NCI-H2081 treated with DMSO at 0.1 percent for 48 hours (cell line): ENCODE measurements at places on chromosomes 1 and 21.

DNA sequence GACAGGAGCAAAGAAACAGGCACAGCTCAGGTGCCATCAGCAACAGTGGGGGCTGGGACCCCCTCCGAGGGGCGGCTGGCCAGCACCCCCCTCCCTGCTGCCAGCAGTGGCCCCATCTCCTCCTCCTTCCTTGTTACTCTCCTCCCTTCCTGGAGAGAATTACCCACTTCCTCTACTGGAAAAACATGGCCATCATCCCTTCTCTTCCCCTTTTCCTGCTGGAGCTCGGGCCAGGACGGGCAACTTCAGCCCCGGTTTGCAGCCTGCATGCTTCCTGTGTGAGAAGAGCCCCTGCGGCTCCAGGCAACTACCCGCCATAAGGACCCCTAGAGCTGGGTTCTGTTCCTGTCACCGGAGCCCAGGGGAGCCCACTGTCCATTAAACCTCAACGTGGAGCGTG lies 17.6 kb downstream of the MEGF6 start:
- DNase-seq = no peak

- DNase-seq = no peak
Observed at GRCh38 chr1:239274242-239274830, 112.0 kb upstream of the CHRM3 start.

GRCh38 chr1:183711741-183712361 lies 58.7 kb upstream of the APOBEC4 start:
- DNase-seq = no peak

DNA sequence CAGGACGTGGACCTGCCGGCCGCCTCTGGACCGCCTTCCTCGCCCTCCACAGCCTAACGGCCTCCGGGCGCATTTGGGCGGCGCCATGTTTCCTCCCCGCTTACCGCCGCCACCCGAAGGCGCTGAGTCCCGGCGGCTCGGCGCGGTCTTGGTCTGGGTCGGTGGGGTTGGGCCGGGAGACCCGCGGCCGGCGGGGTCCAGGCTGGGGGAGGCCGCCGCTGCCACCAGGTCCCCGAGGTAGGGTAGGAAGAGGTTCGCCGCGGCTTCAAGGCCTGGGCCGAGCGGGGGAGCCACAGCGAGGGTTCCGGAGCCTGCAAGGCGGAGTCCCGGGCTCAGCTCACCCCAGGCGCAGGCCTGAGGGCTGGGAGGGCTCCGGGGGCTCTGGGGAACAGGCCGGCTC lies 5.5 kb downstream of the OR2C3 start:
- no peak for DNase-seq

- no peak for DNase-seq
Observed at GRCh38 chr1:105137543-105138457, 1388.1 kb downstream of the AMY1C start.

- DNase-seq = no peak
Observed at GRCh38 chr1:199466961-199467360, 560.5 kb upstream of the NR5A2 start.

GRCh38 chr1:11328444-11328843 lies 55.4 kb downstream of the UBIAD1 start:
- DNase-seq = no peak

GRCh38 chr1:39732730-39733129 lies 6.0 kb upstream of the PPIE start:
- DNase-seq = no peak

GRCh38 chr1:47515164-47515789 lies 77.4 kb downstream of the FOXD2 start:
- DNase-seq = no peak

GRCh38 chr1:154595621-154596020 lies 12.4 kb downstream of the ADAR start:
- no peak for DNase-seq

DNA sequence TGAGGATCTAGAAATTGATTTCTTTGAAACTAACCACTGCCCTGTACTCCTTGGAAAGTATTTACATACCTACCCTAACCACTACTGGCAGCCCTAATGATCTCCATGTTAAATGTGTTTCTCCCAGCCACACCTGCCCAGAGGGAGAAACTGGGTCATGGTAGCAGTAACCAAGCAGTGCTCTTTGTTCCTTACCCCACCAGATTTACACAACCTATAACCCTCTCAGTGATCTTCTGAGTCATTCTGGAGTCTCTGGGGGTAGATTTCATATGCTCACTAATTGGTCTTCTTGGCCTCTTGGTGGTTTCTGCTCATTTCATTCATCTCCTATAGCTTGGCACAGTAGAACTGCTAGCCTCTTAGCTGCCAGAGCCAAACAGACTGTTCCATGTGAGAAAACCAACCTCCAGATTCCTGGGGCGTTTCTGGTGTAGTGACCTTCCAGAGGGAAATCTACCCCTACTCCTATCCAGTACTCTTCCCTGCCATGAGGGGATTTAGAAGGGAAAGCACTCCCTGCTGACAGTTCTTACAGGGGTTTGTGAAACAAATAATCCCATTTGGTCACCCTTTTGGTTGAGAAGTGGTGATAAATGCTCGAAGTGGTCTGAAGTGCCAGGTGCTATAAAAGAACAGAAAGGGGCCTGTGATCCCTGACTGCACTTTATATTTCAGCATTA lies 36.2 kb upstream of the LRIG2 start:
- no peak for DNase-seq

DNA sequence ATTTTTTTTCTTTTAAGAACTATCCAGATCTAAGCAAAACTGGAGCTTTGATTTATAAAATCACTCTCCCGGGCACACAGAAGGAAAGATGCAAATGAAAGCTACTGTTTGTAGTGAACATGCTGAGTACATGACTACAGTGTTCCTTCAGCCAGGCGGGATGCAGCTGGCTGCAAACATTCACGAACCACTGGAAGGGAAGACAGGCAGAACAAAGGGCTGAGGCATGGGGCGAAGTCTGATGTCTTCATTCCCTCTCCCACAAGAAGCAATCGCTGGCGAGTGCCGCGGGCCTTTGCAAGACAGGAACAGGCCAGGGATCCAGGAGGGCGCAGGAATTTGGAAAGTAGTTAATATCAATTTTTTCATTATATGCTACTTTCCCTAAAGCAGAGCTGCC lies 257.9 kb upstream of the AJAP1 start:
- no peak for DNase-seq

GRCh38 chr1:229034342-229034741 lies 236.6 kb upstream of the RAB4A start:
- DNase-seq = no peak

GRCh38 chr1:99784143-99784542 lies 17.7 kb upstream of the FRRS1 start:
- no peak for DNase-seq

DNA sequence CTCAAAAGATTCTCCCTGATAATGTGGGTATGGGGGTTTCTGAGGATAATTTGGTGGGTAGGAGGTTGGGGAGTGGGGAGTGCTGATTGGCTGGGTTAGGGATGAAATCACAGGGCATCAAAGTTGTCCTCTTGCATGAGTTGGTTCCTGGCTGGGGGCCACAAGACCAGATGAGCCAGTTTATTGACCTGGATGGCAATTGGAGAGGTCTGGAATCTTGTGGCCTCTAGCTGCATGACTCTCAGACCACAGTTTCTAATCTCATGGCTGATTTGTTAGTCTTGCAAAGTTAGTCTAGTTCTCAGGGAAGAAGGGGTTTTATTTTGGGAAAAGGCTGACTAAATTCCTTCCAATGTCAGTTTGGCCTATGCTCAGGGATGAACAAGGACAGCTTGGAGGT lies 3.3 kb upstream of the GBP1 start:
- DNase-seq = no peak

DNA sequence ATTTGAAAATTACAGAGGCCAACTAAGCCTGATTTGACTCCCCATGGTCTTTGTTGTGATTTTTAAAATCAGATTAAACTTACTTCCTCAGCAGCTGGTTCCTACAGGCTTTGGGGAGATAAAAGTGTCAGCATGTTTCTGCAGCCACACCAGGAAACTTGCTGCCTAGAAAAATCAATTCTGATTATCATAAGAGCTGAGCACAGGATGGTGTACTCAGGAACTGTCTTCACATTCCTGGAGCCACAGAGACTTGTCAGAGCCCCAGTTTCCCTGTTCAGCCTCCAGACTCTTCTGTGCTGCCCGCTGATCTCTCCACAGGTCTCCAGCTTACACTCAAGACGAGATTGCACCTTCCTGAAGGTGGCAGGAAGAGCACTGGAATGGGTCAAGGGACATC lies 23.9 kb downstream of the RAB3B start:
- DNase-seq = no peak

DNA sequence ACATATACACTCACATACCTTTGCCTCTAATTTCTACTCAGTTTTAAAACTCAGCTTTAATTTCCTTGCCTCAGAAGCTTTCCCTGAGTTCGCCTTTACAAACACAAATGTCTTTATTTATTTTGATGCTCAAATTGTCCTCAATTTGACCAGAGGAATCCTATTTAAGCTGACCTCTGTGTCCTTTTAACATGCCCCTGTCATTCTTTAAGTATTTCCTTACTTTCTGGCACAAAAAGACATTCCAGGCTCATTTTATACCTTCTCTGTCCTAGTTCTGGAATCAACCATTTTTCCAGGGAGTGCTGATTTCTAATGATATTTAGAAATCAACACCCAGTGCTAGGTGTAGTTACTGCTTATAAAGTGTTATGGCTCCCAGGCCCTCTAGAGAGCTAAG lies 82.5 kb downstream of the OSBPL9 start:
- DNase-seq = no peak

DNA sequence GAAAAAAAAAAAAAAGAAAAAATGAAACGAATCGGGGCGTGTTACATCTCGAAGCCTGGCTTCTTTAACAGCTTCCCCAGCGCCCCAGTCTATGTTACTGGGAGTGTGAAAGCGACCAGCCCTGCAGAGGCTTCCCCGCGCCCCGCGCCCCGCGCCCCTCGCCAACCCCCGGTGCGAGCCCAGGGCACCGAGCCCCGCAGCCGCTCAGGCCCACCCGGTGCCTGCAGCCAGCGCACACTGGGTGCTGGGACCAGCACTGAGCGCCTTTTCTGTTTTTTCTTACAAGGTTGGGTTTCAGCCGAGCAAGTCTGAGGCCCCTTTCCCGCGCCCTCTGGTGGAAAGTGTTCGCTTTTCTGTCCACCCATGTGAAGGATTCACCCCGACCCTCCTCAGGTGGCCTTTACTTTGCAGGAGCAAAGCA lies 42.1 kb upstream of the ZNF496 start:
- DNase-seq = no peak

DNA sequence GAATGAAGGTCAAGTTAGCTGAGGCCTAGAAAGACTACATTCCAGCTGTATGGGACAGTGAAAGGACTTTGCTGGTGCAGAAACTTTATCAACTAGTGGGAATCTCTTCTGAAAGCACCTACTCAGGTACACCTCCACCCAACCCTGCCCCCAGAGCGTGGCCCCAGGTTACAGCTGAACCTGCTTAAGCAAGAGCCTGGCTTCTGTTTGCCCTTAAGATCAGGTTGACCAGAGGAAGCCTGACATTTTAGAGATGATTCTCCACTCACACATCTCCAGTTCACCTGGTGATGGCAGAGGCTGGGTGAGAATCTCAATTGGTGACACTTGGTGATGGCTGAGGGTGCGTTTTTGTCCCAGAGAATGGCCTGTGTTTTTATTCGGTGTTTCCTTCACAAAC lies 24.0 kb downstream of the ELAPOR1 start:
- DNase-seq = no peak

DNA sequence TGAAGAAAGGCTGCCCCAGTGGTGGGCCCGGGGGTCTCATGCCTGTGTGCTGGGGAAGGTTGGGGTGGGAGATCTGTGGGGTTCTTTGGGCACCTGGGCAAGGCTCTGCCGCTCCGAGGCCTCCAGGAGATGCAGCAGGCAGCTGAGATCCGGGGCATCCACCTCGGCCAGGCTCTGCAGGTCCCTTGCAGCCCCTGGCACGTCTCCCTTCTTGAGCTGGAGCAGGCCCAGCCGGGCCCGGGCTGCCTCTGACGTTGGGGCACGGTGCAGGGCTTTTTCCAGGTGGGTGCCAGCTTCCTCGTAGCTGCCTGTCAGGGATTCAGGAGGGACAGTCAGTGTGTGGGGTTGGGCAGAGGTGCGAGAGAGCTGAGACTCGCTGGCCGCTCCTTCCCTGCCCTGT lies 11.4 kb upstream of the MMEL1 start:
- DNase-seq = no peak

DNA sequence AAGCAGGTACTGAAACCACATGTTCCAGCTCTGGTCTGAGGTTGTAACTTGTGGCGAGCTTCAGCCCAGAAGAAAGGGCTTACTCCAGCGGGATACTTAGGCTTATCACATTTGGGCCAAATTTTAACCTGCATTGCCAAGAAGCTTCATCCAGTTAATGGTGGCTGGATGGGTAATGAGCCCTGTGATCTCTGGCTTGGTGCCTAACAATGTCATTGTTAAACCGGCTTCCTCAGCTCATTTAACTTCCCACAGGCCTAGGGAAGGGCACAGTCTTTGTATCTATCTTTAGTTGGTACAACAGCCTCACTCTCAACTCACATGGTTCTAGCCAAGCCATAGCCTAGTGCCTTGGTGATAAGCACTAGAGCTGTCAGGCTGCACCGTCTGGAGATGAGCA lies 43.6 kb upstream of the CCDC190 start:
- no peak for DNase-seq

DNA sequence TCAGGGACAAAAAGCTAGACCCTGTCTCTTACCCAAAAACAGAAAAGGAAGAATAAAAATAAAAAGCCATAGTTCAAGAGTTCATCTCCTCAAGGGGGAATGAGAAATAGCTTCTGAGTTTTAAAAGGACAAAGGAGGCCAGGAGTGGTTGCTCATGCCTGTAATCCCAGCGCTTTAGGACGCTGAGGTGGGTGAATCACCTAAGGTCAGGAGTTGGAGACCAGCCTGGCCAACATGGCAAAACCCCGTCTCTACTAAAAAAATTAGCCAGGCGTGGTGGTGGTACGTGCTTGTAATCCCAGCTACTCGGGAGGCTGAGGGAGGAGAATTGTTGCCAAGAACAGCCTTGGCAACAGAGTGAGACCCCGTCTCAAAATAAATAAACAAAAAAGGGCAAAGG lies 38.6 kb upstream of the CPLANE2 start:
- no peak for DNase-seq

GRCh38 chr21:36756527-36756926 lies 57.6 kb downstream of the SIM2 start:
- DNase-seq = no peak

DNA sequence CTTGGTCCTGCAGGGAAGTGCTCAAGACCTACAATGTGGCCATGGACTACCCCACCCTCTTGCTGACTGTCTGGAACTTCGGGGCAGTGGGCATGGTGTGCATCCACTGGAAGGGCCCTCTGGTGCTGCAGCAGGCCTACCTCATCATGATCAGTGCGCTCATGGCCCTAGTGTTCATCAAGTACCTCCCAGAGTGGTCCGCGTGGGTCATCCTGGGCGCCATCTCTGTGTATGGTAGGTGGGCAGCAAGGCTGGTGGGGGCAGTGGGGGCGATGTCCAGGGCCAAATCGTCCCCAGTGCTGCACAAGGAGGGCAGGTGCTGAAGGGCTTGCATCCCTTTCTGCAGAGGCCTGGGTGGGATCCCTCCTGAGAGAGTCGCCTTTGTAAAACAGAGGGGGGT lies 18.4 kb downstream of the PSEN2 start:
- no peak for DNase-seq
